GM10248 (cell line): ENCODE measurements at places on chromosomes 6 and 20.
A peak's percentile ranks its signal among the peaks of the same experiment; 100 is the strongest.

GRCh38 chr6:5204376-5204775, 56.4 kb downstream of the LYRM4 start:
- no peak for DNase-seq

DNA sequence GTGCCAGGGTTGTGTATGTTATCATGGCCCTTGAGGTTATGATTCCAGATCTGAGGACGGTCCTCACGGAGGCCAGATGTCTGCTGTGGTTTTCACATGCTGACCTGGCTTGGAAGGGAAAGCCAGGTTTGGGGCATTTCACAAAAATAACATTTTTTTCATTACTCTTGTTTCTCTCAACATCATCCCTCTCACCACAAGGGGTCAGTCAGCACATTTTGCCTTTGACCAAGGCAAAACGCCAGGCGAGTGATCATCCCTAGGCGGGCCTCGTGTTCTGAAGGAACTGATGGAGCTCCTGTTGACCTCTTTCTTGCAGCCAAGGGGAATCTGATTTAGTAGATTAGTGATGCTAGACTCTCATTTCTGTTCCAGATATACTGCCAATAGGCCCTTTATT, 133.5 kb downstream of the TBC1D7 start:
- peak; percentile 78 for DNase-seq

DNA sequence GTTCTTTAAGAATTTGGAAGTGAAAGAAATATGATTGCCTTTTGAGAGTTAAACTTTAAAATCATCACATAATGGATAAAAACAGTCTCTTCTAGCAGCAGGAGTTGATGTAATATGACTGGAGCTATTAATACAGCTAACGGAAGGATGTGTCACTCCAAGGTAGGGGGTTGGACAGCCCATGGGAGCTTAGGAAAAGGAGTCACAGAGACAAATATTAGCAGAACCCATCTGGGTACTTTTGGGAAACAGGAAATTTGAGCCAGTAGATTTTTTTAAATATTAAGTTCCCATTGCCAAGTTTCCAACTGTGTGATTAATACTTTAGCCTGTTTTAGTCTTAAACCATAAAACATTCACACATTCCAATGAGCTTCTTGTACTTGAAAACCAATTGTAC, 164.7 kb upstream of the RIMS1 start:
- no peak for DNase-seq

DNA sequence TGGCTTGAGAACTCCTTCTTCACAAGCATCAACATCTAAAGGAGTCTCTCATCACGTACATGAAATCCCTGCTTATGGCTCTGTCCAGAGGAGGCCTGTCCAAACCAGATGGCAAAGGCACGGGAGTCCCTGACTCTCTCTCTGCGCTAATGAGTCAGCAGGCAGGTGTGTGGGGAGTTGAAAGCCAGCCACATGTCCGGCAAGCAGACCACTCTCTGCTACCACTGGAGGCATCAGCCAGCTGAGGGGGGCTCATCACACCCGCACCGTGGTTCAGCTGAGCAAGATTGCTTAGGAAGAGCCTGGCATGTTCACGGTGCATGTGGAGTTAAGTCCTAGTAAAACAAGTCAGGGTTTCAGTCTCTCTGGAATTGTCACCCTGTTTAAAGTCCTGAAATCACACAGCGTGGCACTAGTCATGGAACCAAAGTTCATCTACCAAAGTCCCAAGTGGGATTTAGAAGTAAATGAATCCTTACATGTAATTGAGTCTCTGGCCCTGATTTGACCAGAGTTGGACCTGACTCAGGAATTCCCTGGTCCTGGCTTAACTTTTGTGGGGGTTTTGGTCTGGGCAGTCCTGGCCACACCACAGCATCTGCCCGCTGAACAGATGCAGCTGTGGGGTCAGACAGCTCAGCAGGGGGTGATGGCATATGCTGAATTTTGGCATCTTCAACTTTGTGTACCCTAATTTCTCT, 155.2 kb upstream of the RIN2 start:
- DNase-seq = no peak

- no peak for DNase-seq
Measured at GRCh38 chr6:103874575-103874974, 985.1 kb downstream of the HACE1 start.

- DNase-seq = no peak
Measured at GRCh38 chr6:108752733-108753590, 95.3 kb upstream of the ARMC2 start.

- no peak for DNase-seq
Measured at GRCh38 chr6:135819665-135820064, 31.8 kb upstream of the PDE7B start.

DNA sequence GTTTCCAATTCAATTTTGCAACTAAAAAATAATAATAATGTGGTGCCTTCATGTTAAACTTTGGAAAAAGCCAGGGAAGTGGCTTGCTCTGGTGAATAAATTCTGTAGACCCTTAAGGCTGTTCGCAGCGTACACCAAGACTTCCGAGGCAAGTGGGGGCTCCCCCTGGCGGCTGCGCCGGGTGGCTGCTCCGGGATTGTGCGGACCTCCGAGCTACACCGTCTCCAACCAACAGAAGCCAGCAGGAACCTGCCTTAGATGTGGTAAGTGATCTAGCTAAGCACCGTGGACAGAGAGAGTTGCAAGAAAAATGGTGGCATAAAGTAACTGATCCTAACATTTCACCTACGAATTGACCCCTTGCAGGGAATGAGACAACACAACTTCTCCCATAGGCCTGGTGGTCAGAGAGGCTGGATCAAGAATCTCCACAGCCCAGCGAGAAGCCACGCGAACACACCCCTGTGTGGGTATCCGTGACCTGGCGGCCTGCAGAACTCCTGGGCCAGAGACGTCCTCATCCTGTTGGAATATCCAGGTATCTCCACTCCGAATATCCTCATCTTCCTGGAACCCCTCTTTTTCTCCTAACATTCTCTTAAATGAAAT, 69.6 kb downstream of the TBXT start:
- peak; percentile 67 for DNase-seq

GRCh38 chr20:4891997-4892396, 109.3 kb downstream of the SLC23A2 start:
- no peak for DNase-seq

DNA sequence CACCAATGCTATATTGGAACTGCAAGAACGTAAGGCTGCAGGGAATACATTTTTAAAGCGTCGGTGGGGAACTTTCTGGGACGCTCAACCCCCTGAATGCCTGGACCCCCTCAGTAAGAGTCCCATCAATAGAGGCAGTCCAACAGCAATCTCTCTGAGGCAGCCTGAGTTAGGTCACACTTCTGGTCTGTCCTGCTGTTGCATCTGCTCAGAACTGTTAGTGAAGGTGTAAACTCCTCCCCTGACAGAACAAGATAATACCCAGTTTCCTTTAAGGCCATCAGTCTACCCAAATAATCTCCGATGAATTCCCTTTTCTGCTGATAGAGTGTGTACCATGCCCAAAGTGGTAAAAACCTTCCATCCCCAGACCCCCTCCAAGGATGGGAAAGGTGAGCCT, 1.1 kb upstream of the RNGTT start:
- no peak for DNase-seq

DNA sequence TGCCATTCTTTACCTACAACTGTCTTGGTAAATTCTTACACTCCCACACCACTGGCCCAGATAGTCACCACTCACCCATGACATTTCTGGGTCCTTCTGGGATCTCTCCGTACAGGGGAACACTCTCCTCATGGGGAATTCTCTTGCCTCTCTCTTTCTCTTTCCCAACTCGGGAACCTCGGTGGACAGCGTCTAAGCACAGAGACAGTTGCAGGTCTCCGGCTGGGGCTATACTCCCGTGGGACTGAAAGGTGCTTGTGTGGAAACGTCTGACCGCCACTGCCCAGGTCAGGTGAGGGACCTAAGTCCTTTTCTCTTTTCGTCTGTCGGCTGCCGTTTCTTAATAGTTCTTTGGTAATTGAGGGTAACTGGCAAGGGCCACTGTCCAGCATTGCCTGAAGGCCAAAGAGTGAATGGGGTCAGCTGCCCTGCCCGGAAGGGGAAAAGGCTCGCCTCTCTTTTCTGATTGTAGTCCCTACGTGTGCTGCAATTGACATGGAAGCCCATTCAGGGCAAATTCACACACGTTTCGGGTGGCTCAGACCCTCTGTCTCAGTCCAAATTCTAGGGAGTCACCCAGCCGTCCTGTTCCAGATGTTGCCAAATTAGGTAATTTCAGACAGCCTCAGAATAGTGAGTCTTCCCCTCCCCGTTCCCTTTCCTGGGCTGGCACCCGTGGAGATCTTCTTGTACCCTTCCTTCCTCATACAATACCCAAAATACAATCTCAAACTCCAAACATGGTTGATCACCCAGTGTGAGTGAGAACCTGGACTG, 31.2 kb upstream of the RIPK1 start:
- no peak for DNase-seq

DNA sequence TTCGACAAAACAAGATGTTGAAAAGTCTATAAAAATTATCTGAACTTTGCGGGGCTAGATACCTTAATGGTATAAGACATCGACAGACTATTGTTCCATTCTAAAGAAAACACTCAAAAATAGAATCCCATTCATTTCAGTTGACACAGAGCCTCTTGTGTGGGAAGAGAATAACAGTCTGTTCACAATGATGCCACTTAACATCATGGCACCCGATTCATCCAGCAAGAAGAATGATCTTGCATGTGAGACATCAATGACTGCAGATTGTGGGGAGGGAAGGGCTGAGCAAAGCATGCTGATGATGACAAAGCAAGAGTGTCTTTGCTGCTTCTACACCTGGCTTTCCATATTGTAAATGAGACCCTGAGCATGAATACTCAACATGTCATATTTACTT, 49.7 kb upstream of the ARMH2 start:
- no peak for DNase-seq

- no peak for DNase-seq
Measured at GRCh38 chr6:75169689-75170586, 35.9 kb downstream of the COL12A1 start.

- DNase-seq = no peak
Measured at GRCh38 chr6:33313105-33313708, 671 bp downstream of the TAPBP start.

DNA sequence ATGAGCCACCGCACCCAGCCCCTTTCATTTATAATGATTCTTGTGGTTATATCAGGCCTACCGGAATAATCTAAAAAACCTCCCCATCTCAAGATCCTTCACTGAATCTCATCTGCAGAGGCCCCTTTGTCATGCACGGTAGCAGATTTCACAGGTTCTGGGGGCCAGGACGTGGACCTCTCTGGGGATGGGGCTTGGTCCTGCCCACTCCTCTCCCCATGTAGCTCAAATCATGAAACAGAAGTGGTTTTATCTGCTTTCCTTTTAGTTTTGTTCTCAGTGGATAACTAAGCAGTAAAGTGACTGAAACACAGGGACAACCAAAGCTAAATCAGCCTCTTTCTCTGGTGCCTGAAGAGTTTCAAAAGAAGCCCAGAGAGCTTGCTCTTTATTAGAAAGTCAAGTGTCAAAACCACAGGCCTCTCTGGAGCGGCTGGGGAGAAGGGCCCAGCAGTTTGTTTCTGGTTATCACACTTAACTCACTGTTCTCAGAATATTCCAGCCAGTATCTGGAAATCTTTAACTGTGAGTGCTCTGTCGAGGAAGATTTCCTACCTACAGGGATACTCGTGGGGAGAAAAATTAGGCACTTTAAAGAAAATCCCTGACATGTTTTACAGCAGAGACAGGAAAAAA, 60.6 kb upstream of the FAM184A start:
- peak; percentile 30 for DNase-seq
